ENCODE measurements at places on chromosomes 11 and 22.

DNA sequence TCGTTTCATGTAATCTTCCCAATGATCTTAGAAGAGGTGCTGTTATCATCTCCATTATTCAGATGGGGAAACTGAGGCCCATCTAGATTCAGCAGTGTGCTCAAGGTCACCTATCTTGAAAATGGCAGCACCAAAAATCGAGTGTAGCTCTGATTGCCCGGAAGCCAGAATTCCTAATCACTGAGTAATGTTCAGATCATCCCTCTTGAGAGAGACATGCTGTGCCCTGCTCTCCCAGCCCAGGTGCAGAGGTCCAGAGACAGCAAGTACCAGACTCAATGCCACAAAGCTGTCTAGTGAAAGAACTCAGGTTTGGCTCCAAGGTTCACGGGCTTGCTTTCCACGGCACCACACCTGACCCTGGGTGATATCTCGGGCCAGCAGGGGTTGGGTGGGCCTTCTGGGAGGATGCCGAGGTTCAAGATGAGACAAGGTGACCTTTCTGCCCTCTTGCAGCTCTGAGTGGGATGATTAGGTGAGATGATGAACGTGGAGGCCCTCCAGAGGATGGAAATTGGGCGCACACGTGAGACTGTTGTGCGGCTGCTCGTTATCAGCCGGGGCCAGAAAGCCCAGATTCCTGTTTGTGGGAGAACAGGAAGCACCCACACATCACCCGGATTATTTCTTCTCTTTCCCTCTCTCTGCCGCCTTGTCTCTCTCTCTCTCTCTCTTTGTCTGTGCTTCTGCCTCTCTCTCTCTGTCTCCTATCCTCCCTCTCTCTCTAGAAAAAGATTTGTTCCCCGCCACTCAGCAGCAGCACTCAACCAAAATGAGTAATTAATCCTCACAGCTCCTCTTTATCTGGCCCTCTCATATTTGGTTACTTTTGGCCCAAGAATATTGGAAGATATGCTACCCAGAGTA is 19.0 kb upstream of the RASD2 start:
- no peak for DNase-seq

DNA sequence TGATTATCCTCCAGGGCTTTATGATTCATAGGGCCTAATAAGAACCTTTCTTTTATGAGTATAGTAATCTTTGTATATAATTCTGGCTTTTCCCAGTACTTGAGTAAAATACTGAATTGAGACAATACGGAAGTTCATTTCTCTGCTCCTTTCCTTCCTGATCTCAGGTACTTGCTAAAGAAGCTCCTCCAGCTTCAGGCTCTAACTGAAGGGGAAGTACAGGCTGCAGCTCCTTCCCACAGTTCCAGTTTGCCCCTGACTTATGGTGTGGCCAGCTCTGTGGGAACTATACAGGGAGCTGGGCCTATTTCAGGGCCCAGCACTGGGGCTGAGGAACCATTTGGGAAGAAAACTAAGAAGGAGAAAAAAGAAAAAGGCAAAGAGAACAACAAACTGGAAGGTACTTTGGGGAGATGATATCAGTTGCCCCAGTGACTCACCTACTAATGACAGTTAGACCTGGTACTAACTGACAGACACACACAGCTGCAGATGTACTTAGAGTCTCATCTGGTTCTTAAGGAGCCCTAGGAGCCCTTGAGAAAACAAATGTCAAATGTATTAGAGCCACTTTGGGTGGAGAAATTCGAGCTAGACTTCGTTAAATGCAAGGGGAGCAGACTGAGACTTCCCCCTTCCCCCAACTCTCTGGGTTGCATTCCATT is 3.0 kb downstream of the TBRG1 start:
- DNase-seq = no peak

DNA sequence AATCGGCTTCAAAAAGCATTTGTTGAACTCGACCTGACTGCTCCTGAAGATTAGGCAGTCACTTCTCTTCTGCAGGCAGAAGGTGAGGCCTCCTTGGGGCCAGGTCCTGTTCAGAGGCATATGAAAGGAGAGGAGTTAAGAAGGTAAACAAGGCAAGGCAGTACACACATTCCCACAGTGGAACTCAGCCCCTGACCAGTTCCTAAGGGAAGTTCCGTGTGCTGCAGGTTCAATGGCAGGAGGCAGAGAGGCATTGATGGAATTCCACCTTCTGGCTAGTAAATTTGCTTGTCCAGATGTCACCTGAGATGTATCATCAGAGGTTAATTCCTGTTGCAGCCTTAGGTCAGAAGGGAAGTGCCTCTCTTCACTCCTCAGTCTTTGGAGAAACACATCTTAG is 337.0 kb upstream of the MTNR1B start:
- DNase-seq = no peak

DNA sequence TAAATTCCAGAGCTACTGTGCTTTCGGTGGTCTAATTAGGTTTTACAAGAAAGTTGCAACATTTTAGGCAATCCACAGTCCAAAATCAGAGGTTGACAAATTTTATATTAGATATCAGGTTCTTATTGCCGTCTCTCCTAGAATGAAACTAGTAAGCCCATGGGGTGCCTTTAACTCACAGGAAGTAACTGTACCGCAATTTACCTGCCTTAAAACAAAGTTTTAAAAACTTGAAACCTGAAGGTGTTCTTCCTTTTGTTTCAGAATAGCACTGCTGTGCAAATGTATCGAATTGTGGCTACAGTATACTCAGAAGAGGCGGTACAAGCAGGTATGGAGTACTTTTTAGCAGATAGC is 77.2 kb downstream of the PISD start:
- DNase-seq = no peak

- DNase-seq = no peak
Measured at GRCh38 chr11:125062931-125063428, at the start of gene SLC37A2. Gene SLC37A2 (plus strand): TSS chr11:125063305. CDS start chr11:125063368, 63 bp downstream.

DNA sequence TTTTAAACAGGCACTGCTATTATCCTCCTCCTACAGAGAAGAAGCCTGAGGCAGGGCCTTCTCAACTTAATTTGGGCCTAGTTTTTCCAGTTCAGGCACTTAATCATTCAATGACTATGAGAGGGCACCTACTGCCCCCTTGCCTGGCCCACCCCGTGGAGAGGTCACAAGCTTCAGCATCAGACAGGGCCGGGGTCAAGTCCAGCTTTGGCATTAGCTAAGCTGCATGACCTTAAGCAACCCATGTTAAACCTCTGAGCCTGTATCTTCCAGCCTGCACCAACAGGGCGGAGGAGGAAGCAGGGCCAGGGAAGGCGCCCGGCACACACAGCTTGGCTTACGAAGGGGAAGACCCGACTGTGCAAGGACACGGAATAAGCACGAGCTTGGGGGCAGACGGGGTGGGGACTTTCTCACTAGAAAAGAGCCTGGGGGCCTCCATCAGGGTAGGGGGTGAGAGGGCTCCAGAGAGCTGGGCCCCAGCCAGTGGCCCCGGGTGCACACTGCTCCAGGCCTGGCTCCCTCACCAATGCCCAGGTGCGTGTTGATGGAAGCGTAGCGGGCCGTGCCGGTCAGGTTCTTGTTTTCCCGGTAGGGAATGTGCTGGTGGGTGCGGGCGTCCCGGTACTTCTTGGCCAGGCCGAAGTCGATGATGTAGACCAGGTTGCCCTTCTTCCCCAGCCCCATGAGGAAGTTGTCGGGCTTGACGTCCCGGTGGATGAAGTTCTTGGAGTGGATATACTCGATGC is 16.9 kb downstream of the CSNK1E start:
- DNase-seq = no peak

DNA sequence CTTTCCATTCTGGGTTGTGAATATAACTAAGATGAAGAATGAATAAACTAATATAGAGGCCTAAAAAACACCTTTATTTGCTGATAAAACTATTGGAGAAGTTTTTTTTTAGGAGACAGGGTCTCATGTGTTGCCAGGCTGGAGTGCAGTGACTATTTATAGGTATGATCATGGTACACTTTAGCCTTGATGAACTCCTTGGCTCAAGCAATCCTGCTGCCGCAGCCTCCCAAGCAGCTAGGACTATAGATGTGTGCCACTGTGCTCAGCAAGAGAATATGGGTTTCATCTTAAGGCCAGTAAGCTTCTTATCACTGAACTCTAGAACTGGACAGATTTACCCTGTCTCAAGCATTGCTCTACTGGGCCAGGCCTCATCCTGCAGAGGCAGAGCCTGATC is 26.6 kb downstream of the CCDC90B start:
- no peak for DNase-seq

- no peak for DNase-seq
Measured at GRCh38 chr11:8805296-8805695, 105.7 kb upstream of the AKIP1 start.

DNA sequence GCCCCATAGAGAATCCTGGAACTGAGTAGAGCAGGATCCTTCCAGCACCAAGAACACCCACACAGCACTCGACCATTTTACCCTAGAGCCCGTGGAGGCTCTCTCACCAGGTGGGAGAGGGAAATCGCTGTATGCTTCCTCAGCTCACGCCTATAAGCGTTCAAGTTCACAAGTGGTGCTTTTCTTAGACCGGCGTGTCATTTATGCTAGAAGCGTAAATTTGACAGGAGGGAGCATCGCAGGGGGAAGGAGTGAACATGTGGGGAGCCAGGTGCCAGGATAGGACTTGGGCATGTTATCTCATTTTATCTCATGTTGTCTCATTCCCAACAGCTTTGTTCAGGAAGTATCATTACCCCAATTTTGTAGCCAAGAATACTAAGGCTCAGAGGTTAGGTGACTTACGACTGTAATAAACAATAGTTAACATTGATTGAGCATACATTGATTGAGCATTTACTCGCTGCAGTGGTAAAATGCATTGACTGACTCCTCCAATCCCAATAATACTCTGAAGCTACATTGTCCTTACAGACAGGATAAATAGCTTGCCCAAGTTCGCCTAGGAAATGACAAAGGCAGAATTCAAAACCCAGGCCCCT is 19.1 kb upstream of the TP53I11 start:
- DNase-seq = no peak

- DNase-seq = no peak
Measured at GRCh38 chr22:30219049-30219654, 27.4 kb downstream of the LIF start.

GRCh38 chr11:59266491-59266890 is 53.8 kb upstream of the MPEG1 start:
- no peak for DNase-seq

All from effector CD8-positive, alpha-beta T cell (primary cell).